Aorta (tissue), 5 donors: ENCODE measurements at places on chromosomes 1 and 21. TPM values are rescaled to one million over a fixed set of nuclear protein-coding genes. Genes with fewer than 3 reads are reported as not detected.

DNA sequence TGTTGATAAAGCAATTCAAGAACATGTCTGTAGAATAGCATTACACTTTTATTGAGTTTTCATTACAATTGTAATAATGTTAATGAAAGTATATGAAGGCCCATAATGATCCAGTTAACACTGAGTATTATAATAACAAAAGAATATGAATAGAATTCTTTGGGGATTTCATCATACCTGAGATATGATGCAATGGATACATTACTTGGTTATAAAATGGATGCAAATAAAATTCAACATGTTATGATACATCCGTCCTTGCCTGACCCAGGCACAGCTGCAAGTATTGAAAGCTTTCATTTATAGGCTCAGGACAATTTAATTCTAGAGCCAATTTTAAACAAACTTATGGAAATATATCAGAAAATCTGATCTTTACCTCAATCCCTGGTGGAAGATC is 8.2 kb upstream of the KCNA3 start:
- no peaks in the 10 kb centered on the region for H3K4me1 ChIP-seq
- H3K36me3 ChIP-seq: no peaks in the 10 kb centered on the region
- H3K4me3 ChIP-seq: no peak overlapping the region
- no peak overlapping the region for H3K27ac ChIP-seq

DNA sequence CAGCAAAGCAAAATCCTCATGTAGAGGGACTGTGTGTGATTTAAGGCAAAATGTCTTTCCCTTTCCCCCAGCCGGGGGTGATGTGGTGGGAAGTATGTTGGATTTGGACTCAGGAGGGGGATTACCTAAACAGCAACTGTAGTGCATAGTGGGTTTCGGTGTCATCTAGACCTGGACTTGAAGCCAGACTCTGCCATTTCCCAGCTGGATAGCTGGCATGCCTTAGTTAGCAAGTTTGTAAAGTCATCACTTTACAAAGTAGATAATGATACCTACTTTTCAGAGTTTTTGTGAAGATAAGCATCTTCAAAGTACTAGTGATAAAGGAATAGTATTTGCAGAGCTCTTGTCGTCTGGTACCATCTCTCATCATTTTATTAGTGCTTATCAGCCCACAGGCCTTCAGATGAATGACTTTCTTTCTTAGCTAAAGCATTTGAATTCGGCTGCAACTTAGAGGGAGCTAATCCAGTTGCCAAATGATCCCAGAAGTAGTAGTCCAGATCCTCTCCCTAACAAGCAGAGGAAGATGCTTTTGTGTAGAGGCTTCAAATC is 56.2 kb upstream of the ROR1 start:
- H3K27me3 ChIP-seq: no peaks in the 10 kb centered on the region
- no peaks in the 10 kb centered on the region for H3K36me3 ChIP-seq
- H3K27ac ChIP-seq: no peak overlapping the region
- H3K4me3 ChIP-seq: no peak overlapping the region
- no peak for DNase-seq

ASAP3 gene
- 26.1 TPM for total RNA-seq

ROR1 gene
- 18.7 TPM for total RNA-seq

- DNase-seq: no peak
- H3K36me3 ChIP-seq: no peaks in the 10 kb centered on the region
- H3K4me3 ChIP-seq: peak overlapping the region; percentile 31
- H3K27ac ChIP-seq: no peak overlapping the region
Measured at GRCh38 chr1:24929398-24930259, 447 bp downstream of the RUNX3 start.

CD1E gene
- total RNA-seq: not detected

- H3K36me3 ChIP-seq: no peaks in the 10 kb centered on the region
- H3K27me3 ChIP-seq: no peaks in the 10 kb centered on the region
- H3K4me1 ChIP-seq: no peaks in the 10 kb centered on the region
Measured at GRCh38 chr1:32749771-32750170, 47.2 kb upstream of the SYNC start.

DNA sequence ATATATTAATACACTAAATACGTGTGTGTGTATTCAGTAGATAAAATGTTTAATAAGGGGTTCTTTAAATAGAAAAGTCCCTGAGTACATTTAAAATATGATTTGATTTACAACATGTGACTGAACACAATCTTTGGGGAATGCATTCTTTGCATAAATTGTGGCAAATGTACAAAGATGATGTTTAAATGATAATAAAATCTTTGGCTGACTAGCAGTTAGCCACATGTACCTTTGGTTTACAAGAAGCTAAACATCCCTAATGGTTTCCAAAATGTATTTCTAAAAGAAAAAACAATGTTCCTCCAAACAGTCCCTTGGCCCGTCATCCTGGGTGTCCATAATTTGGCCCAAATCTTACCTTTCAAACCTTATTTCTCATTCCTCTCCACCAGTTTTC is 106.4 kb upstream of the MARK1 start:
- no peaks in the 10 kb centered on the region for H3K4me1 ChIP-seq
- no peak overlapping the region for H3K27ac ChIP-seq
- H3K27me3 ChIP-seq: no peaks in the 10 kb centered on the region
- no peaks in the 10 kb centered on the region for H3K36me3 ChIP-seq
- no peak for DNase-seq

DNA sequence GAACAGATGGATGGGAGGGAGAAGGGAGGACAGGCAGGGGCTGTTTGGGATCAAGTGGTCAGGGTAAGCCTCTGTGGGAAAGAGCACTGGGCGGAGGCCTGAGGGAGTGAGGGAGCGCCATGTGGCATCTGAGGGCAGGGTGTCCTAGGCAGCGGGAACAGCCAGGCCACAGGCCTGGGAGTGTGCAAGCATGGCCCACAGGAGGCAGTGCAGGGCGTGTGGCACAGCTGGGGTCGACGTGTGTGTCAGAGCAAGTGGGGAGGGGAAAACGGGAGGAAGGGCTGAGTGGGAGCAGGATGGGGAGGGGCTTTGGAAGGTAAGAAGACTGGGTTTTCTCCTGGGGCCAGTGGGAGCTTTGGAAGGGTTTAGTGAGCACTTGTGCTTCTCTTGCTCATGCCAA is 143.4 kb downstream of the SYF2 start:
- no peak overlapping the region for H3K27ac ChIP-seq
- no peaks in the 10 kb centered on the region for H3K4me1 ChIP-seq
- no peaks in the 10 kb centered on the region for H3K36me3 ChIP-seq
- no peak overlapping the region for H3K4me3 ChIP-seq
- no peak for DNase-seq

- H3K4me1 ChIP-seq: no peaks in the 10 kb centered on the region
- no peaks in the 10 kb centered on the region for H3K27me3 ChIP-seq
- H3K36me3 ChIP-seq: peaks cover 7% of the 10 kb centered on the region
- H3K27ac ChIP-seq: no peak overlapping the region
- H3K4me3 ChIP-seq: no peak overlapping the region
Measured at GRCh38 chr1:99738858-99739465, 27.5 kb downstream of the FRRS1 start.

DNA sequence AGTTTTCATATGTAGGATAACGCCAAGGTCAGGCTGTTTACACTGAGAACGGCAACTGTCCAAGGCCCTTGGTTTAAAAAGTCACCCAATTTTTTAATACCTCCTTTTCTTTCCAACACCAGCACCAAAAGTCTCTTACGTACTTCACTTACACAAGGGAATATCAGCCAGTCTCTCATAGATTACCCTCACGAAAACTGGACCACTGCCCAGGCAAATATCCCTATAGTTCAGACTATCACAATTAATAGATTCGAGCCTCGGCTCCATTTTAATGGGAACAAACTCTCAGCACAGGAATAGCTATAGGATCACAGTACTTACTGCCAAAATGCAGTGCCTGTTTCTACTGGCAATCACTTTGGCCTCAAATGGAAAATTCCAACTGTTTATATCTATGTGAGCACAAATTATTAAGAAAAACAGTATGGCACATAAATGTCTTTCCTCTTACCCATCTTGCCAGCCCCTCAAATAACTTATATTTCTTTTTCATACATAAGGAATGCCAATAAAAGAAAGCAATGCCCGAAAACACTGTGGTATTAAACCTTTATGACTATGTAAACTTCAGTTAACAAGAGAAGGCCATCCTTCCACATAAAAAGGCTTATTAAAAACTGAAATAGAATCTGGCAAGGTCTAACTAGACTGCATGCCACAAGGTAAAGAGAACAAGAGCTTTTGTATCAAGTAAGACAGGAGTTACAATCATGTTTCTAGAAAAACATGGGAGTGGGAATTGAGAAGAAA is 97.8 kb downstream of the SLC45A1 start:
- H3K36me3 ChIP-seq: no peaks in the 10 kb centered on the region
- H3K27me3 ChIP-seq: no peaks in the 10 kb centered on the region

CSF3R gene
- total RNA-seq: 26.7 TPM

DNA sequence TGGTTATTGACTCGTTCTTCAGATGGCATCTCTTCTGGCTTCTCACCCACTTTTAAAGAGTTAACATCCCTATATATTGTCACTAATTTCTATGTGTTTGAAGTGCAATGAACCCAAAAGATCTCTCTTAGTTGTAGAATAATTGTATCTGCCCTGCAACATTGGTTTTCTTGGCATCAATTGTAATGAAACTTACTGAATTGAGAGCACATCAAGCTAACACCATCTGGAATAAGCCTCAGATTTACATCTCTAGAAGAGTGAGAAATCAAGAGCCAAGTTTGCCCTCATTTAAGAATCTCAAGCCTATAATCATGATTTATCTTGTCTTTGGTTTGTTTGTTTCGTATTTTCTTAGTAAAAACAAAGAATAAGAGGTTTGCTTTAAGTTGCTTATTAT is 372.6 kb upstream of the LRRC7 start:
- no peak overlapping the region for H3K4me3 ChIP-seq
- H3K27ac ChIP-seq: no peak overlapping the region
- H3K4me1 ChIP-seq: no peaks in the 10 kb centered on the region
- DNase-seq: no peak
- H3K36me3 ChIP-seq: no peaks in the 10 kb centered on the region
- no peaks in the 10 kb centered on the region for H3K27me3 ChIP-seq

DNA sequence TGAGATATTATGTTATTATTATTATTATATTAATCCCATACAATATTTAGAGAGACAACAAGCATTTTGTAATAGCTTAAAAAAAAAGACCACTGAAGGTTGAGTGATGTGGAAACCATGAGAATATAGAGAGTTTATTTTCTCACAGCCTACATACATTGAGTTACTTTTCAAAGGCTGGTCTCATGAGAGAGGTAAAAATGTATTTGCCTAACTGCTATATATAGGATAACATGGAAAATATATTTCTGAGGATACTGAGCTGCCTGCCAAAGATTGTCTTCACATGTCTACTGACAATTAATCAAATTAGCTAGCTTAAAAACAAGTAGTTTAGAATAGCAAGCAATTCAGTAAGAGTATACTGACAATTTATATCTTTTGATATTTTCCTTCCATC is 192.2 kb upstream of the NRIP1 start:
- H3K27ac ChIP-seq: no peak overlapping the region
- no peaks in the 10 kb centered on the region for H3K4me1 ChIP-seq
- no peaks in the 10 kb centered on the region for H3K36me3 ChIP-seq
- no peak for DNase-seq
- no peak overlapping the region for H3K4me3 ChIP-seq
- no peaks in the 10 kb centered on the region for H3K27me3 ChIP-seq

HCN3 gene
- 1.8 TPM for total RNA-seq

THEM5 gene
- total RNA-seq: not detected

OR1C1 gene
- not detected for total RNA-seq

LIPI gene
- total RNA-seq: not detected

GRCh38 chr1:89051300-89051954 is 13.6 kb downstream of the GBP1 start:
- H3K27ac ChIP-seq: no peak overlapping the region
- DNase-seq: no peak
- H3K36me3 ChIP-seq: peaks cover 3% of the 10 kb centered on the region
- H3K4me1 ChIP-seq: no peaks in the 10 kb centered on the region
- H3K4me3 ChIP-seq: no peak overlapping the region
- H3K27me3 ChIP-seq: no peaks in the 10 kb centered on the region

- no peak overlapping the region for H3K27ac ChIP-seq
- H3K4me1 ChIP-seq: no peaks in the 10 kb centered on the region
- no peaks in the 10 kb centered on the region for H3K27me3 ChIP-seq
- no peak overlapping the region for H3K4me3 ChIP-seq
- no peak for DNase-seq
Measured at GRCh38 chr1:68811806-68812205, 314.9 kb upstream of the DEPDC1 start.

GRCh38 chr1:148383966-148384365 is 99.1 kb downstream of the PPIAL4G start:
- no peaks in the 10 kb centered on the region for H3K27me3 ChIP-seq
- DNase-seq: no peak
- no peaks in the 10 kb centered on the region for H3K4me1 ChIP-seq

LMX1A gene
- total RNA-seq: 0.84 TPM

HSPA13 gene
- 28.4 TPM for total RNA-seq

DNA sequence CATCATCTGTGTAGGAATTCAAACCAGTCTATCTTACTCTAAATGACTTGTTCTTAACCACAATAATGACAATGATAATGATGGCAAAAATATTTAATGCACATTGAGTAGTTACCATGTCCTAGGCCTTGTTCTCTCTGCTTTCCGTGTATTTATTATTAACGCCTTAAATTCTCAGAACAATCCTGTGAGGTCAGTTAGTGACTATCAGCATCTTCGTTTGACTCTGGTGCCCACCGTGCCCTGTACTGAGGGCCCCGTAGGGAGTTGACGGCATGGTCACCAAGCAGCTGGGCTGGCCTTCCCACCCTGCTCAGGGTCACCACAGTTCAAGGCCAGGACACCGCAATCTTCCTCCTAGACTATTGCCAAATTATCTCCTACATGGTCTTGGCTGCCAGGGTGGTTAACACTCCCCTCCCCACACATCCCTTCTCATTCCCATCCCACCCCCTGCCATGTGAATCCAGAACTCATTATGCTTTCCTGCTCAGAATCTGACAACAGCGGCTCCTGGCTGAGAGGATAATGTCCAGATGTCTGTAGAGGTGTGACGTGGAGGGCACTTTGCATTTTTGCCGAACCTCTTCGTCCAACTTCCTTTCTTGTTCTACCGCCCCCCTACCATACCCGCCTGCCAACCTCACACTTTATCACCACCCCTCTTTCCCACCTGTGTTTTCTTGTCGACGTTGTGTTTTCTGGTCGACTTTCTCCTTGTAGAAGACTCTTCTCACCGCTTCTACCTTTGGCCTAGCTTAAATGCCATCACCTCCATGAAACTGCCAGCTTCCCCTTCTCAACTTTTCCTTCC is 33.4 kb downstream of the IGFN1 start:
- no peaks in the 10 kb centered on the region for H3K36me3 ChIP-seq
- no peak overlapping the region for H3K27ac ChIP-seq
- no peaks in the 10 kb centered on the region for H3K27me3 ChIP-seq
- no peaks in the 10 kb centered on the region for H3K4me1 ChIP-seq

DNA sequence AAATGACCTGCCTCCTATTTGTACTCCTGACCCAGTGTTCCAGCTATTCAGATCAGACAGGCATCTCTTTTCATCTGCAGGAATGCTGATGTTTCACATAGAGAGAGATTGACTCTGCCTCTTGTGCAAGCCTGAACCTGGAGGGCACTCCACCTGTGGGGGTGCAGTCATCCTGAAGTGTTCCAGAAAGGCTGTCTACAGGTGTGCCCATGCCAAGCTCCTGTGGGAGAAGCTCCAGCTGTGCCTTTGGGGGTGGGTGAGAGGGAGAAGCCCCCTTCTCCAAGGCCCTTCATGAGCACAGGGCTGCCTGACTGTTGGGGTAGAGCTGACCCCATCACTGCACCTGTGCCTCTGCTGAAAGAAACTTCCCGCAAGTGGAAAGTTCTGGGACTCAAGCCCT is 22.8 kb downstream of the IFI44 start:
- H3K36me3 ChIP-seq: no peaks in the 10 kb centered on the region
- no peak for DNase-seq
- no peak overlapping the region for H3K4me3 ChIP-seq
- H3K4me1 ChIP-seq: no peaks in the 10 kb centered on the region

- no peak overlapping the region for H3K27ac ChIP-seq
- H3K27me3 ChIP-seq: no peaks in the 10 kb centered on the region
- H3K4me3 ChIP-seq: no peak overlapping the region
- no peaks in the 10 kb centered on the region for H3K36me3 ChIP-seq
- no peak for DNase-seq
Measured at GRCh38 chr1:164673584-164674214, 114.7 kb downstream of the PBX1 start.
